ENCODE measurements at places on chromosomes 6 and 20.

- no peak for DNase-seq
These were observed 7.7 kb downstream of the AMD1 start for GRCh38 chr6:110882274-110882619.

DNA sequence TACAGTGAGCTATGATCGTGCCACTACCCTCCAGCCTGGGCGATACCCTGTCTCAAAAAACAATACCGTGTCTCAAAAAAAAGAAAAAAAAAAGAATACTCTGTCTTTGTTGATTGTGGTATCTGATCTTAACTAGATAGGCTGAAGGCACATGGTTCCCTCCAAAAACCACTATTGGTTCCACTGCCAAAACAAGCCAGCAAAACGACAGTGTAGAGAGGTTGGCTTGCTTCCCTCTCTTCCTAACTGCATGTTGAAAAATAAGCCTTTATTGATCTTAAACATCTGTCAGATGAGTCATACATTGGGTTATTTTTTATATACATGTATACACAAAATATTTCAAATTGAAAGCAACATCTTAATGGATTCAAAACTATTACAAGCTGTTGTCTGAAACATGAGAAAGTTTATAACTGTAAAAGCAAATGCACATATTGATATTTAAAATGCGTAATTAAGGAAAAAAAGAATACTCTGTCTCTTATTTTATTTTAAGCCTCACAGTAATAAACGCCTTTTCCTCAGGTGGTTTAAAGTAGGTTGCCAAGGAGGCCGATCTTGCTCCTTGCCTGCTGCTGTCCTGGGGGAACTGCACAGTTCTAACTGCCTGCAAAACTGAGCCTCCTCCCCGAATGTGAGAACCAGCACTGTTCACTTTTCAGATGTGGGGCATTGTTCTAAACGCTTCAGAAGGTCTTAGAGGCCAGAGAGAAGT lies 7.0 kb upstream of the NINL start:
- DNase-seq = no peak

- peak; percentile 71 for DNase-seq
These were observed 210.5 kb downstream of the ERMARD start for GRCh38 chr6:169961772-169962561.

DNA sequence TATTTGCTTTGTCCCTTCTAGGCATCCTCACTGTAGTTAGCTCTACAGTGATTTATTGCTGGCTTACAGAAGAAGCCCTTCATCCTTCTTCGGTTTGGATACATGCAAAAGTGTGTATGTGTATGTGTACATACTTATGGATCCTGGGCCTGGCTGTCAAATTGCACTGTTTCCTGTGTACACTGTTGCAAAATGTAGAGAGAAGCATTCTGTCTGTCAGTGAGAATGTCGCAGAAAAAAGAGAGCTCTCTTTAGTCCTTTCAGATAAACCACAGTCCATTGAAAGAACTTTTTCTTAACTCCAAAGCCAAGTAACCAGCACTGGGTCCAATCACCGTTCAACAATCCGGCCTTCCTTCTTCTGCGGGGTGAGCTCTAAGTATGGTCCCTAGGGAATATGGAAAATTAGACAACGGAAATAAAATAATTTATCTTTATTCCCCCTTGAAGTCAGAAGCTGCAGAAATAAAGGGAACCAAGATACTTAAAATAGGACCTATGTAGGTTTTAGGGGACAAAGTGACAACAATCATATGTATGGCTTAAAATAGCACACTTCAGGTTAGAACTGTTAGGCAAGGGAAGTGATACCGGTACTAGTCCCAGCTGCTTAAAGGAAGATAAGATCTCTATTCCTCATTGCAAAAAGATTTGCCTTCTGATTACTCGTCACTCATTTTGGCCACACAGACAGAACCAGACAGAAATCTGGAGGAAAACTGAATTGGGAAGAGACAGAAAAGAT lies 107.0 kb downstream of the CD83 start:
- DNase-seq = no peak

- DNase-seq = no peak
These were observed 102.4 kb downstream of the AHI1 start for GRCh38 chr6:135395136-135395535.

GRCh38 chr6:12163744-12164507 lies 126.2 kb upstream of the EDN1 start:
- no peak for DNase-seq

- DNase-seq = no peak
These were observed 6.4 kb upstream of the DSE start for GRCh38 chr6:116364321-116364720.

GRCh38 chr20:55784036-55784435 lies 221.3 kb downstream of the CBLN4 start:
- no peak for DNase-seq

DNA sequence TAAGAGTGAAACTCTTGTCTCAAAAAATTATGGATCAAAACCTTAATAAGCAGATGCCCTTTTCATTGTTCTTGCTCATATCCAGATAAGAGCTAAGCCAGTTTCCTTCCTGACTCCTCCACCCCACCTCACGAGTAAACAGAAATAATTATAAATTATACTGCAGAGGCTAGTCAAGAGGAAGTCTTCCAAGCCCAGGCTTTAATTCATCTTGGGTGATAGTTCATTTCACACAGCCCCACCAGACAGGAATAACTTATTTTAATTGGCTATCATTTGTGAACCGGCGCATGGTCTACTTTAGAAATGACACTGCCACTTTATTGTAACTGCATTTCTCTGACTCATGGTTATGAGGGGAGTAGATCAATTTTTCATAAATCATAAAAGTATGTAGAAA lies 102.0 kb downstream of the BTBD3 start:
- no peak for DNase-seq

DNA sequence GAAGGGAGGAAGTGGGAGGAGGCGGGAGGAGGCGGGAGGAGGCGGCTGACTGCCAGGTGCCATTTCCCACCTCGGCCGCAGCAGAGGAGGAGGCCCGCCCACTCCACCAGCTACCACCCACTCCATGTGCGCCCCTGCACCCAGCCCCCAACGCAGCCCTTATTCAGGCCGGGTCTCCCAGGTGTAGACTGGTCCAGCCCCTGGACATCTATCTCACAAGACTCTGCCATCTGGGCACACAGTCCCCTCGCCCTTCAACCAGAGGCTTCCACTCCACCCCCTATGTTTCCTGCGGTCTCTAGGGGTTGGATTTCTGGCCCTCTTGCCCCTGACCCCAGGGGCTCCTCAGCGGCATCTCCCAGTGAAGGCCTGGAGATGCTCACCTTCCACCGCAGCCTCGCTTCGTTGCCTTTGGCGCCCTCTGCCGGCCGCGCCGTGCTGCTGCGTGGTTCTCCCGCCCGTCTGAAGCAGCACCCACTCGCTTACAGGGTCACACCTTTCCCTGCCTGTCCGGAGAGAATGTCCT lies 32.6 kb upstream of the FAM83D start:
- DNase-seq = peak; percentile 81

- DNase-seq = no peak
These were observed 17.2 kb downstream of the GDAP1L1 start for GRCh38 chr20:44264287-44264686.

GRCh38 chr6:89941031-89941762 lies 46.9 kb downstream of the GJA10 start:
- DNase-seq = no peak

DNA sequence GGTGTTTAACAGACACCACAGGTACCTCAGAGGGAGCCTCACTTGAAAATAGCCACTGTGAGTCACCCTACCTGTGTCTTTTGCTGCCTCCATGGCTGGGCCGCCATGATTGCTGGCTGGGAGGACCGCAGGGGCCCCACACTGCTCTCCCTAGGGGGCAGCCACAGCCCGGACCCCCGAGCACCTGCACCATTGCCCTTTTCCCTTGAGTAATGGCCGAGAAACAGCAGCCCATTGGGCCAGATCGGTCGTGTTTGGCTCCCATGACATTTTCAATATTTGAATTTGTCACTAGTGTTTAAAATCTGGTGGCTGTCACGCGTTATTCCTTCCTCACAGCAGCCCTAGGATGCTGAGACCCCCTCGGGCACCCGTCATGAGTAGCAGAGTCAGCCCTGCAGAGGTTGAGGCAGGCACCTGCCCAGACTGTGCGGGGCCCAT lies 6.7 kb downstream of the ZBP1 start:
- DNase-seq = no peak

DNA sequence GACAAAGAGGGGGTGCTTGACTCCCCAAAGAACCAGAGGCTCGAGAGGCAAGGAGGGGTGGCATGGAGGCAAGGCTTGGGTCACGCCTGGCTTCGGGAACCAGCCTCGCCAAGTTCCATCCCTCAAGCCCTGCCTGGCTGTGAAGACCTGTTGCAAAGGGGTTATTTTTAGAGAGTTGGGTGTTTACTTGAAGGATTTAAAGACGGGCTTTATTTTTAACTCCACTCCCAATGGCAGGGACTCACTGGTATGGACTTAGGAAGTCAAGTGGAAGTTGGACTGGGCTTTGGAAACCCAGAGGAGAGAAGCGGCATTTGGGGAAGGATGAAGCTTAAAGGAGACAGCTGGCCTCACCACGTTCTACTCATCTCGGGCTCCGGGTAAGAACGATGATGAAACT lies 43.1 kb downstream of the JPH2 start:
- no peak for DNase-seq

- DNase-seq = no peak
These were observed 33.7 kb upstream of the VEGFA start for GRCh38 chr6:43736211-43736786.

DNA sequence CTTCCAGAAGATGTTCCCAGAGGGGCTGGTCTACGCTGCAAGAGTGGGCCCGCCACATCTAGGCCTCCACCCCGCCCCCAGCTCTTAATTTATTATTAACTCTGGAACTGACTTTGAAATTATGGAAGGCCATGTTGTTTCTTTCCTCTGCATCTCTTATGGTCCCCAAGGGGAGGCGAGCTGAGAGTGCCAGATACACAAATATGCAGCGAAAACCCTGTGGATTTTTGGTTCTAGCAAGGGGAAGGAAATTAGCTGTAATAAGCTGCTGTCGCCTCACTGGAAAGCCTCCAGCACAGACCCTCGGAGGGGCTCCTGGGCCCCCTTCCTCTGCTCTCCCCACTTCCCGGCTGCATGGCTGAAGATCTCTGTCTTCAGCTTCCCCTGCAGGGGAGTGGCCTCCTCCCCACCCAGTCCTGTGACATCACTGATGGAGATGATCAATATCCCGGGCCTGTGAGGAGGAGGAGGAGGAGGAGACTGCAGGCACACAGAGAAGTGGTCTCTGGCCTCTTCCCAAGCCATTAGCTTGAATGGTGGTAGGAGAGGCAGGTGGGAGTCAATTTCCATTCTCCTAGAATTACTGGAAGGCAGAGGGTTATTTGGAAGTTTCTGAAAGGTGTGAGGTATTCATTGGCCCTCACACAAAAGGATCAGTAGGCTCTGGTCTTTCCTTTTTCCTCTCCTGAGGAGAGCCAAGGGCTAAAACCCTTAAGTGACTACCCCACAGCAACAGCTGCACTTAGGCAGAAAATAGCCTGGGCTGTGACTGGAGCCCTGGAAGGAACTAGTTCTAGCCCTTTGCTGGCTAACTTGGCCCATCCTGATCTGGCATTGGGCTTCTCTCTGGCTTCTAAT lies 39.7 kb upstream of the CCDC167 start:
- no peak for DNase-seq

DNA sequence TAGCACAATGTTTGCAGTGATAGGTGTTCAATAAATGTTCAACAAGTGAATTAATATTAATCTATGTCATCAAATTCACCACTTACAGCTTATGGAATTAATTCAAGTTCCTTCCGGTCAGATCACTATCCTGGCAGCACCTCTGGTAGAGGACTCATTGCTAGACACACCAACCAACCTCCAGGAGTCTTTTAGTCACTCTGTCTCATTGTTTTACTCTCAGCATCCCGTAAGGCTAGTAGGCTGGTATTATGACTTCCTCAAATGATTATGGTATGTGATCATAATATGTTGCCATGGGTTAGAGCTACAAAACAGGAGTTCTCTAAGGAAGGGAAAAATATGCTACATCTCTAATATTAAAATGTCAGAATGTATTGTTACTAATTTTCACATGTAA lies 21.7 kb upstream of the MMS22L start:
- DNase-seq = no peak

GRCh38 chr6:140812636-140813035 lies 1320.1 kb upstream of the GJE1 start:
- no peak for DNase-seq

GRCh38 chr20:18738055-18738454 lies 75.5 kb upstream of the SCP2D1 start:
- no peak for DNase-seq

Data from endothelial cell (in vitro differentiated cells).